ENCODE measurements at places on chromosomes 3 and 15. TPM values are rescaled to one million over a fixed set of nuclear protein-coding genes. Genes with fewer than 3 reads are reported as not detected.
A peak's percentile ranks its signal among the peaks of the same experiment; 100 is the strongest.

Gene PSTPIP1
- total RNA-seq = not detected

DNA sequence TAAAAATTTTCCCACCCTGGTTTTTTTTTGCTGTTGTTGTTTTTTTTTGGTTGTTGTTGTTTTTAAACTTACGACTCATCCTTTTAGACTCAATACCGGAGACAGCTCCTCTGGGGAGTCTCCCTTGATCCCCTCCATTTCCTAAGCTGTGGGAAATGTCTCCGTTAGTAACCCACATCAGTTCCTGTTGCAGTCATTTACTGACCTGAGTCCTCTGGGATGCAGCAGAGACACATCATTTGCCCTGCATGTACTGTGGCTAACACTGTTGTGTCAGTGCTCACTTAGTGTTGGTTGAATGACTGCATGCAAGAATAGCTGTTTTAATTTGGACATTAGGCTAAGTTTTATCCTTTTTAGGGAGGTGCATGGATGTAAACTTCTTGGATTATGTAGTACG lies 83.8 kb downstream of the MBNL1 start:
- no peaks in the 10 kb centered on the region for H3K27me3 ChIP-seq
- H3K4me1 ChIP-seq = no peaks in the 10 kb centered on the region
- no peak for DNase-seq

DNA sequence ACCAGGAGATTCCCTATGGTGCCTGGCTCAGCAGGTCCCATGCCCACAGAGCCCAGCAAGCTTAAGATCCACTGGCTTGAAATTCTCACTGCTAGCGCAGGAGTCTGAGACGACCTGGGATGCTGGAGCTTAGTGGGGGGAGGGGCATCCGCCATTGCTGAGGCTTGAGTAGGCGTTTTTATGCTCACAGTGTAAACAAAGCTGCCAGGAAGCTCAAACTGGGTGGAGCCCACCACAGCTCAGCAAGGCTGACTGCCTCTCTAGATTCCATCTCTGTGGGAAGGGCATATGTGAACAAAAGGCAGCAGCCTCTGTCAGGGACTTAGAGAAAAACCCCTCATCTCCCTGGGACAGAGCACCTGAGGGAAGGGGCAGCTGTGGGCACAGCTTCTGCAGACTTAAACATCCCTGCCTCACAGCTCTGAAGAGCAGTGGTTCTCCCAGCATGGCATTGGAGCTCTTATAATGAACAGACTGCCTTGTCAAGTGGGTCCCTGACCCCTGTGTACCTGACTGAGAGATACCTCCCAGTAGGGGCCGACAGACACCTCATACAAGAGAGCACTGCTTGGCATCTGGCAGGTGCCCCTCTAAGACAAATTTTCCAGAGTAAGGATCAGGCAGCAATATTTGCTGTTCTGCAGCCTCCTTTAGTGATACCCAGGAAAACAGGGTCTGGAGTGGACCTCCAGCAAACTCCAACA lies 231.5 kb upstream of the SETMAR start:
- no peaks in the 10 kb centered on the region for H3K36me3 ChIP-seq
- no peak overlapping the region for H3K4me3 ChIP-seq
- H3K27me3 ChIP-seq = no peaks in the 10 kb centered on the region
- peaks cover 13% of the 10 kb centered on the region for H3K4me1 ChIP-seq

- H3K4me1 ChIP-seq = no peaks in the 10 kb centered on the region
- H3K36me3 ChIP-seq = no peaks in the 10 kb centered on the region
- no peak for DNase-seq
- no peaks in the 10 kb centered on the region for H3K27me3 ChIP-seq
- no peak overlapping the region for H3K27ac ChIP-seq
These were observed 134.2 kb downstream of the WDR72 start for GRCh38 chr15:53625260-53625659.

Gene NKTR
- 74.3 TPM for total RNA-seq

Gene ISL2
- 5.3 TPM for total RNA-seq

DNA sequence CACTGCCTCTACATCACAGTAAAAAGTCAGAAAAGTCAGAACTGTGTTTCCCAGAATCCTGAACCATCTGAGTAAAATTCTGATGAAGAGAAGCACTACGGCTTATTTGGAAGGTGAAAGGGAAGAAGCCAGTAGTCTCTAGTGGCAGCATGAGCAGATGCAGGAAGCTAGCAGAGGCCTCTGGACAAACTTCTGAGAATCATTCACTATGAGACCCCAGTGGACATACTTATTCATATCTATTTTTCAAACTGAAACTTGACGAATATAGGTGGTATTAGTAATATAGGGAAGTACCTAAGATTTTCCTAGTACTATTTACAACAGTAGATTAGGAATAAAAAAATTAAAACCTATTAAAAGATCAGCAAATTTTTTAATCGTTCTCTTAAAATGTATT lies 272.8 kb upstream of the TTC14 start:
- H3K4me3 ChIP-seq = no peak overlapping the region
- no peak for DNase-seq
- no peaks in the 10 kb centered on the region for H3K27me3 ChIP-seq

- no peak for DNase-seq
- H3K4me3 ChIP-seq = no peak overlapping the region
- no peak overlapping the region for H3K27ac ChIP-seq
These were observed 285.6 kb upstream of the ARHGEF26 start for GRCh38 chr3:153835540-153835939.

DNA sequence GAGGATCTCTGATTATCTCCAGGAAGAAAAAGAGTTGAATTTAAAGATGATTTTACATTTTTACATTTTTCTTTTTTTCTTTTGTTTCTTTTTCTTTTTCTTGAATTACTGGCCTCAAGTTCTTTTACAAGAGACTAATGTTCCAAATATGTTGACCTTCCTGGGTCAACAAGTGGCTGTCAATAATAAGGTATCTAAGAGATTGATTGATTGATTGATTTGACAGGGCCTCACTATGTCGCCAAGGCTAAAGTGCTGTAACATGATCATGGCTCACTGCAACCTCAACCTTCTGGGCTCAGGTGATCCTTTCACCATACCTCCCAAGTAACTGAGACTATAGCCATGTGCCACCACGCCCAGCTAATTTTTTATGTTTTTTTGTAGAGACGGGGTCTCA lies 44.6 kb downstream of the KIF9 start:
- H3K36me3 ChIP-seq = no peaks in the 10 kb centered on the region
- H3K4me1 ChIP-seq = peaks cover 6% of the 10 kb centered on the region
- no peak overlapping the region for H3K27ac ChIP-seq
- H3K27me3 ChIP-seq = no peaks in the 10 kb centered on the region
- H3K4me3 ChIP-seq = no peak overlapping the region

Gene MKRN3
- 0.57 TPM for total RNA-seq

GRCh38 chr15:95684693-95685115 lies 645.8 kb upstream of the NR2F2 start:
- no peaks in the 10 kb centered on the region for H3K4me1 ChIP-seq
- H3K27me3 ChIP-seq = no peaks in the 10 kb centered on the region
- H3K4me3 ChIP-seq = no peak overlapping the region
- no peaks in the 10 kb centered on the region for H3K36me3 ChIP-seq

DNA sequence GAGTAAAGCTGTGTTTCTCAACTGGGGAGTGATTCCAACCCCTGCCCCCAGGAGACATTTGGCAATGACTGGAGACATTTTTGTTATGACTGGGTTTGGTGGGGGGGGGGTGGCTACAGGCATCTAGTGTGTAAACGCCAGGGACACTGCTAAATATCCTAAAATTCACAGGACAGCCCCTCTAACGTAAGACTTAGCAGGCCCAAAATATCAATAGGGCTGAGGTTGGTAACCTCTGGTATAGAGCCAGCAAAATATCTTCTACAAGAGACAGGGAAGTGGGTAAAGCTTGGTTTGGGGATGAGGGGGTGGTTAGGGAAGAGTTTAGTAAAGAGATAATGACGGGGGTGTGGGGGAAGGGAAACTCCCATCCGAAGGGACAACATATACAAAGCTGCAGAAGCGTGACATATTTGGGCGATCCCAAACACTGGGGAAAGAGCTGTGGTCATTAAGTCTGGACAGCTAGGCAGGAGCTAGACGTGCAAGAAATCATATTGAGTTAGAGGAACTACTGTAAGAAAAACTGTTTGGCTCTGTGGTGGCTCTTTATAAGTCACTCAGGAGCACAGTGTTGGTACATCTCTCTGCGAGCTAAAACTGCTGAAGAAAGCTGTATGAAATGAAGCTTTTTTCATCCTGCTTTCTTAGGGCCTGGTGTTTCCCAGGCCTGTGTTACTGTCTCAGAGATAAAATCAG lies 697 bp upstream of the TRIM69 start:
- DNase-seq = no peak
- no peaks in the 10 kb centered on the region for H3K4me1 ChIP-seq
- H3K36me3 ChIP-seq = no peaks in the 10 kb centered on the region
- H3K27ac ChIP-seq = peak overlapping the region; percentile 10

- H3K4me1 ChIP-seq = no peaks in the 10 kb centered on the region
- H3K36me3 ChIP-seq = no peaks in the 10 kb centered on the region
- H3K27me3 ChIP-seq = peaks cover 2% of the 10 kb centered on the region
- DNase-seq = peak; percentile 57
- no peak overlapping the region for H3K27ac ChIP-seq
- H3K4me3 ChIP-seq = no peak overlapping the region
These were observed 29.5 kb downstream of the AGTR1 start for GRCh38 chr3:148727231-148727630.

GRCh38 chr15:49361370-49361769 lies 61.7 kb upstream of the FGF7 start:
- no peaks in the 10 kb centered on the region for H3K4me1 ChIP-seq
- no peak for DNase-seq
- H3K36me3 ChIP-seq = no peaks in the 10 kb centered on the region
- no peak overlapping the region for H3K4me3 ChIP-seq
- no peak overlapping the region for H3K27ac ChIP-seq
- no peaks in the 10 kb centered on the region for H3K27me3 ChIP-seq

Gene RNF168
- 9.4 TPM for total RNA-seq

Gene GNB4
- 26.0 TPM for total RNA-seq

Gene PPP2R3A
- total RNA-seq = 20.2 TPM

Gene PPCDC
- total RNA-seq = 20.8 TPM

GRCh38 chr3:52925405-52926313 lies 28.3 kb upstream of the STIMATE start:
- H3K4me1 ChIP-seq = no peaks in the 10 kb centered on the region
- no peak overlapping the region for H3K4me3 ChIP-seq
- no peaks in the 10 kb centered on the region for H3K27me3 ChIP-seq
- no peak for DNase-seq
- no peak overlapping the region for H3K27ac ChIP-seq
- H3K36me3 ChIP-seq = no peaks in the 10 kb centered on the region

GRCh38 chr15:29712149-29712885 lies 110.0 kb downstream of the TJP1 start:
- H3K4me1 ChIP-seq = peaks cover 11% of the 10 kb centered on the region
- no peak overlapping the region for H3K27ac ChIP-seq

Gene CCDC39
- total RNA-seq = not detected

DNA sequence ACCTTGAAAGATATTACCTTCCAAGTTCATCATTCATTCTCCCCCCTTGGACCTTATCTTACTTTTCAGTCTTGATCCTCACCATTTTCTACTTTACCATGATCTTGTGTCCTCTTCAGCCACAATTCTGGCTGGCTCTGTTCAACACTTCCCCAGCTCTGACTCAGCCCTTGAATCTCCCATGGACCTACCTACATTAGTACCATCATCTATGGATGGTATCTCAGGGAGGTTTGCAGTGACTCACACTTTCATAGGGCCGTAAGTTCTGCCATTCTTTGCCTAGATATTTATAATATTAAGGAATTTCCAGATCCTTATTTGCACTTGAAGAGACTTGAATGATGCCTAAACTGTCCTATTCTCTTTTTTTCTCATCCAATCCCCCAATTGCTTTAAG lies 213.7 kb upstream of the RORA start:
- no peaks in the 10 kb centered on the region for H3K4me1 ChIP-seq
- H3K36me3 ChIP-seq = no peaks in the 10 kb centered on the region
- DNase-seq = no peak

Gene PCOLCE2
- total RNA-seq = 10.8 TPM

GRCh38 chr3:69088063-69088462 lies 3.3 kb downstream of the ARL6IP5 start:
- no peak overlapping the region for H3K4me3 ChIP-seq
- no peaks in the 10 kb centered on the region for H3K27me3 ChIP-seq
- no peak for DNase-seq
- peaks cover 41% of the 10 kb centered on the region for H3K4me1 ChIP-seq
- H3K27ac ChIP-seq = no peak overlapping the region

DNA sequence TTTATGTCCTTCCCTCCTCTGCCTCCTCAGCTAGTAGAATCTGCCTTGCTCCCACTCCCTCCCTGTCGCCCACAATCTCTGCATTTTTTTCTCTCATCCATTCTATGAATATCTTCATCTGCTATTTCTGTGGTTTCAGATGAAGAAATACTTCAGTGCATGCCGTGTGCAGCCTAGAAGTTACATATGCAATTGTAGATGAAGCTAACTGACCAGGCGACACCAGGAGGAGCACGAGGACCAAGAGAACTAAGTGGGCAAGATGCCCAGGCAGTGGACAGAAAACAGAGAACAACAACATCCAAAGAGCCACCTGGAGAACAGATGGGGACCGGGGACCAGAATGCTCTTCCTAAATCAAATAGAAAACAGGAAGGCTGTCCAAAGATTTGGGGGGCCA lies 121.4 kb upstream of the ATP11B start:
- no peak overlapping the region for H3K4me3 ChIP-seq
- H3K4me1 ChIP-seq = no peaks in the 10 kb centered on the region

Gene IGSF10
- 1.0 TPM for total RNA-seq

DNA sequence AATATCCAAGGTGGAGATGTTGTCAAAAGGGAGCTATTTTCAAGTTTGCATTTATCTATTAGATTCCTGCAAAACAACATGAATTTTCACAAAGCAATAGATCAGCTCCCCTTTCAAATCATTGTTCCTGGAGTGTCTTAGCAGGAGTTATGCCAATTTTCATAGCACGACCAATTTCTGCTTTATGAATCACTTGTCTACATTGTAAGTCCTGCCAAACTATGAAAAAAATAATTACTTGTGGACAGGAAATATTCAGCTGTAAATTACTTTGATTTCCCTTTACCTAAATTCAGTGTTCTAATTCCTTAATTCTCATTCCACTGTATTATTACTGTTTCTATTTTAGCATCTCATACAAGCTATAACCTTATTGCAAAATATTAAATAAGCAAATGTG lies 1289.6 kb downstream of the NSUN3 start:
- peaks cover 4% of the 10 kb centered on the region for H3K4me1 ChIP-seq

Gene SLC7A14
- total RNA-seq = 0.08 TPM

GRCh38 chr15:64844576-64845145 lies 2.9 kb downstream of the PLEKHO2 start:
- no peaks in the 10 kb centered on the region for H3K27me3 ChIP-seq
- DNase-seq = no peak
- H3K4me1 ChIP-seq = peaks cover 25% of the 10 kb centered on the region
- H3K36me3 ChIP-seq = no peaks in the 10 kb centered on the region
- no peak overlapping the region for H3K4me3 ChIP-seq
- H3K27ac ChIP-seq = peak overlapping the region; percentile 73

DNA sequence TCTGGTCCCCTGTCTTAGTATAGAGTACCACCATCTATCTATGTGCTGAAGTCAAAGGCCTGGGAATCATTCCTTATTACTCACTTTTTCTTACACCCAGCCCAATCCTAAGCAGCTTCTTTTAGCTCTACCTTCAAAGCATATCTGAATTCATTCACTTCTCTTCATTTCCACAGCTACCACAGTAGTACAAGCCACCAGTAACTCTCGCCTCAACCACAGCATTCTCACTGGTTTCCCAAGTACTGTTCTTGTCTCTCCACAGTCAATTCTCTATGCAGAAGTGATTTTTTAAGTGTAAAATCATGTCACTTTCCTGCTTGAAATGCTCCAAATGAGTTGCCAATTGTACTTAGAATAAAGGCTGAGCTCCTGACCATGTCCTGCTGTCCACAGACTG lies 401.7 kb downstream of the OXSM start:
- no peaks in the 10 kb centered on the region for H3K4me1 ChIP-seq
- no peak overlapping the region for H3K27ac ChIP-seq
- H3K4me3 ChIP-seq = no peak overlapping the region
- DNase-seq = no peak
